GF-D8 (cell line): ENCODE measurements at places on chromosomes 7 and 10.

- DNase-seq, result no peak
Observed at GRCh38 chr7:42611289-42611928, 300.5 kb downstream of the C7orf25 start.

DNA sequence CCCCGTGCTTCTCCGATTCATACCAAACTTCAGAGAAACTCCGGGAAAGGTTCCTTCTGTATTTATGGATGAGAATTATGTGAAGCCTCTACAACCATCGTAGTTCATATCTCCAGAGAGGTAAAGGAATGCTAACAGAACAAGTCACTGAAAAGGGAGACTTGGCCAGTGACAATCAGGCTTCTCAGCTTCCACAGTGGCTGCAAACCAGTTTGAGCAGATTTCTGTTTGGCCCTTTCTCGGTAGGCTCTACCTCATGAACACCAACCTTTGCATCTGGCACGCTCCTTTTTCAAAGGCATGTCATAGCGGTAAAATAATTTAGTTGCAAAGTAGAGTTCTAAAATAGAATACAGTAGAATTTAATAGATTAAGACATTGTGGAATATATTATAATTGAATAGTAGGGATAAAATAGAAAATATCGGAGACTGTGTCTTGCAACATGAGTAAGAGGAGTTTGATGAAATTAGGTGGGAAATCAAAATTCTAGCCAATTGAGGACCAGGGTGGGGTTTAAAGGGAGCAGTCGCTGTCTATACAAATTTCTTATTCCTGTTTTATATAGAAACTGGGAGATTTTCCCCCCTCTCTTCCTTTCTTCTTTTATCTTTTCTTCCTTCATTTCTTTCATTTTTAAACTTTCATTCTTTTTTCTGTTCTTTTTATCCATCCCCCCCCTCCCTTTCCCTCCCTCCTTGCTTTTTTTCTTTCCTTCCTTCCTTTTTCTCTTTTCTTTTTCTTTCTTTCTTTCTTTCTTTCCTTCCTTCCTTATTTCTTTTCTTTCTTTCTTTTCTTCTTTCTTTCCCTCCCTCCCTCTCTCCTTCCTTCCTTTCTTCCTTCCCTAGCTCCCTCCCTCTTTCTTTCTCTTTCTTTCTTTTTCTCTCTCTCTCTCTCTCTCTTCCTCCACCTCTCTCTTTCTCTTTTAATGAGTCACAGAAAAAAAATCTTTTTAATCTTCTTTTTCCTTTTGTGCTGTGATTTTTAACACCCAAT, 161.5 kb upstream of the KLF6 start:
- no peak for DNase-seq

- DNase-seq, result no peak
Observed at GRCh38 chr7:149809215-149809614, 29.0 kb upstream of the ZNF862 start.

- no peak for DNase-seq
Observed at GRCh38 chr7:150977382-150978125, 567 bp downstream of the KCNH2 start.

- DNase-seq, result no peak
Observed at GRCh38 chr10:14665865-14666857, 108.5 kb downstream of the FAM107B start.

DNA sequence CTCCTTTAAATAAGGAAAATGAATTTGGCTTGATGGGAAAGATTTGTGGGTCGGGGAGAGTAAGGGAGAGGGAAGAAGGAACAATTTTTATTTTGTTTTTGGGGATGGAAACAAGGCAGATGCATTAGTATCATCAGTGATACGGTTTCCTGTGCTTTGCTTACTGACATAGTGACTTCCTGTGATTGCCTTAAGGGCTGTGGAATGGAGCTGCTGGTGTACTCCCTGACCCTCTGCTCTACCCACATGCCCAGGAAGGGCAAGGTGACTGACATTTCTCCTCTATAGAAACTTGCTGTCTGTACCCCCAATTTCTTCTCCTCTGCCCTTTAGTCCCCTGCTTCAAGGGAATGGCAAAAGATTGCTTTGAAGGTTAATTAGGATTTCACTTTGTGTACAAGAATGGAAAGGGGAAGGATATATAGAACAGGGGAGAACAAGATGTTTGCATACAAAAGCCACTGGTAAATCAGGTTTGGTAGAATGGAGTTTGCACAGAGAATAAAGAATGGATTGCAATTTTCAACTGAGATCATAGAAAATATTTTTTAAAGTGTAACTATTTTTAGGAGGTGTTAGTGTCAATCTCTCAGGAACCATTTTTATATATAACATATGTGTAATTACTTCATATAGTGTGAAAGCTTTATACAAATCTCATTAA, 129.0 kb upstream of the AGR3 start:
- no peak for DNase-seq

DNA sequence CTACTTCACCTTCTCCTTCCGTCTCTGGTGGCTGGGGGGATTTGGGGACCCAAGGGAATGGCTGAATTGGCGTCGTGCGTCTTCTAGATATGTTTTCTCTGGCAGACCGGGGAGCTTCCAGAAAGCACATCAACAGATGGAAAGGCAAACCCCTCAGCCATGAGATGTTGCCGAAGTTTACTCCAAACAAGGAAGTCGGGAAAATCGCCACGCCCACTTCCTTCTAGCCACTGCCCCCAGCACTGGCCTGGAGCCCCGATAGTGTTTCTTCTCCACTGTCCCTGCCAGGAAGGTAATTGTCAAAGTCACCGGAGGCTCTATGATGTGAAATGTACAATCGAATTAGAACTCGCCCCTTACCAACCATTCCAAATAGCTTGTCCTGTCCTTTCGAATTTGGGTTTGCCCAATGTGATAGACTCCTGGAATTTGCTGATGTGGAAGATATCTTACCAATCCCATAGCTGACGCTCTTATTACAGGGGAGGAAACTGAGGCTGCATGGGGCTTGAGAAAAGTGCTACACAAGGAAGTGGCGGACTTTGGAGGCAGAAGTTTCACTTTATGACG, 191.0 kb downstream of the LSM5 start:
- no peak for DNase-seq

- no peak for DNase-seq
Observed at GRCh38 chr7:137934941-137935883, 66.7 kb downstream of the CREB3L2 start.
